ENCODE measurements at places on chromosomes 12 and 14.

- DNase-seq: no peak
Measured at GRCh38 chr14:74516451-74517160, 23.0 kb downstream of the ISCA2 start.

- peak; percentile 33 for DNase-seq
Measured at GRCh38 chr12:3275171-3276041, 198.2 kb downstream of the TSPAN9 start.

GRCh38 chr12:105417732-105418131, 87.2 kb downstream of the C12orf75 start:
- DNase-seq: no peak

- DNase-seq: no peak
Measured at GRCh38 chr14:90049390-90049789, 12.4 kb upstream of the KCNK13 start.

DNA sequence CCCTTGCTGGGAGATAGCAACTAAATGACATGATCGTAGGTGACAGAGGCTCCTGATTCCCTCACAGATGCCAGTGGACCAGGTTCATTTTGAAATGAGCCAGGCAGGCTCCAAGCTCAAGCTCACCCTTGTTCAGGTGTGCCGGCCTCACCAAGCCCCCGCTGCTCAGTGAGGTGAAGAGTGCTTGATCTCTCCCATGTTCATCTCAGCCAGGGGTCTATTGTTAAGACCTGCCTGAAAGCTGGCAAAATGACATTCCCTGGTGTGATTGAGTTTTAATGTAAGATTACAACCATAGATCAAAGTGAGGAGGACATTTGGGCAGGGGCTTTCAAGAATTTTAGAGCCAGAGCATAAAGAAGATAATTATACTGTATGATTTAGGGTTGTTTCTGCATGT, 497.9 kb downstream of the EGLN3 start:
- DNase-seq: no peak

GRCh38 chr14:94593749-94594431, 12.7 kb downstream of the SERPINA5 start:
- DNase-seq: no peak

DNA sequence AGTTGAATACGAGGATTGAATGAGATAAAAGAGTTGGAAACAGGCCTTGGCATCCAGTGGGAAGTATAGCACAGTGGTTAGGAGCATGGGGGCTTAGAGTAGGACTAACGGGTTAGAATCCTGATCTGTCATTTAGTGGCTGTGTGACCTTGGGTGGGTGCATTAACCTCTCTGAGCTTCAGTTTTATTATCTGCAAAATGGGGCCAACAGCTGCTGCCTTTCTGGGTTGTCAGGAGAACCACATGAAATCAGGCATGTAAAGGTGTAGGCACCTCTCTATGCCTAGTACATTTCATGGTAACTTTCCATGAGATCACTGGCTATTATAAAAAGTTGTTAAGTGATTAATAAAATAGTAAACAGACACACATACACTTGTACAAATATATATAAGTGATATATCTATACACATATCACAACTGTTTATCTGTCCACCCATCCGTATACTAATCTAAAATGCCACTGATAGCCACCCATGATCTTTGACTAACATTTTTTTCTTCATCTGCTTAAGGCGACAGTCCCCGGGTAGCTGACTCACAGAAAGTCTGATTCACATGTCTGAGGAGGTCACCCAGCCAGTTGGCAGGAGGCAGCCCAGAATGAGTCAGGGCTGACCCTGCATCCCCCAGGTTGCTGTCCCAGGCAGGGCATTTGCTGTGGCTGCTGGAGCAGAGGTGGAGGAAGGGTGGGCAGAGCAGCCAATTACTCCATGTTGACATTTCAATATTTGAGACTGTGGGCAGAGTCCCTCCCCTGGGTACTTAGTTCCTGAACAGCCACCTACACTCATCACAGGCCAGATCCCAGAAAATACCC, 125.6 kb upstream of the NOS1 start:
- no peak for DNase-seq

- DNase-seq: no peak
Measured at GRCh38 chr12:56080556-56081138, 682 bp downstream of the ERBB3 start.

- no peak for DNase-seq
Measured at GRCh38 chr14:93737634-93738033, 50.7 kb downstream of the PRIMA1 start.

DNA sequence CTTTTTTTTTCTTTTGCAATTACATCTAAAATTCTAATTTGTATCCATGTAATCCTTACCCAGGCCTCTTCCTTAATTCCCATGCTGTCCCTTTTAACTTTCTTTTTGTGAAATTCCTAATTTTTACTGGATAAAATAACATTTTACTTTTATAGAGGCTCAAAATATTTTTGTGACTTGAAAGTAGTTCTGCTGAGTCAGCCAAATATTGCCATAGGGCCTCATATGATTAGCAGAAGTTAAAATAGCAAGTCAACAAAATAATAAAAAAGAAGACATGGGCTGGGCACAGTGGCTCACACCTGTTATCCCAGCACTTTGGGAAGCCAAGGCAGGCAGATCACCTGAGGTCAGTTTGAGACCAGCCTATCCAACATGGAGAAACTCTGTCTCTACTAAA, 2.0 kb downstream of the C3AR1 start:
- DNase-seq: no peak

GRCh38 chr12:22505826-22506225, 38.5 kb downstream of the C2CD5 start:
- DNase-seq: no peak

GRCh38 chr12:53192531-53193021, 11.9 kb upstream of the CSAD start:
- DNase-seq: no peak

DNA sequence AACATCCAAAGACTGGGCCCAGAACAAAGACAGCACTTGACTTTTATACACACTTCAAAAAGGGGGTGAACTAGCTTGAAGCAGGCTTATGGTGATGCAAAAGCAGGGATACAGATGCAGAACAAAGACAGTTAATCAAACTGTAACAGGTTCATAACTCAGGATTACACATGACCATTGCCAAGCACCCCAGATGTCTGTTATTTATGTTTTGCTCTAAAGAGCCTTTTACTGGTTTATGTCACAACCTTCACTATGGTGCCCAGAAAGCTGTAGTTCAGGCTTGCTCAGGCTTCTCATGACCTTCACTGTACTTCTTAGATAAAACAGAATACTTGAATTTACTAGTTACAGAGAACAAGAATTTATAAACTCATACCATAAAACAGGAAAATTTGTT, 31.7 kb upstream of the SLC38A4 start:
- no peak for DNase-seq

Data from NCI-H460 (cell line).